ENCODE measurements at places on chromosomes 1 and 21. TPM values are rescaled to one million over a fixed set of nuclear protein-coding genes. Genes with fewer than 3 reads are reported as not detected.

TMEM125 gene
- polyA plus RNA-seq = 2.2 TPM

CRTC2 gene
- polyA plus RNA-seq = 16.8 TPM

DNA sequence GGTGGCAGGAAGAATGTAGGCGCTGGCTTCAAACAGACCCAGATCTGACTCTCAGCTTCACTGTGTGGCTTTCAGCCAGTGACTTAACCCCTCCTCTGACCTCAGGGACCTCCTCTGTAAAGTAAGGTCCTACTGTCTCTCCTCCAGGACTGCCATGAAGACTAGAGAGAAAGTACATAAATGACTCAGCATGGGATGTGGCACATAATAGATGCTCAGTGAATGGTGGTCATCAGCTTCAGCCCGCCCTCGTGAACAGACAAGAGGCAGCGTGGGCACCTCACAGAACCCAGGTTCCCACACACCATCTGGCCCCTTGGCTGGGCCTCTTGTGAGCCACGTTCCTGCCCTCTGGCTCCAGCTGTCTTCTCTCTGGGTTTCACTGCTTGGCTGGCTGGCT lies 126.0 kb downstream of the SYF2 start:
- no peak for DNase-seq

DNA sequence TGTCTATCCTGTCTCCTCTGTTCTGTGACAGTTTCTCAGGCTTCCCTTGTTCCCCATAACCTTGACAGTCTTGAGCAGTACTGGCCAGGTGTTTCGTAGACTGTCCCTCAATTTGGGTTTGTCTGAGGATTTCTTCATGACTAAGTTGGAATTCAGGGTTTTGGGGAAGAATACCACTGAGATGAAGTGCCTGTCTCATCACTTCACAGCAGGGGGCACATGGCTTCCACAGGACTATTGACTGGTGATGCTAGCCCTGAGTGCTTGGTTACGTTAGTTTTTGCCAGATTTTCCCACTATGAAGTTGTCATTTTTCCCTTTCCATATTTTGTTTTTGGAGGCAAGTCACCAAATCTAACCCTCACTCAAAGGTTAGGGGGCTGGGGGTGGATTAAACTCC lies 45.7 kb downstream of the CDCP2 start:
- DNase-seq = no peak

- peak; percentile 87 for DNase-seq
Measured at GRCh38 chr1:93579891-93580290, 101.7 kb downstream of the BCAR3 start.

DNA sequence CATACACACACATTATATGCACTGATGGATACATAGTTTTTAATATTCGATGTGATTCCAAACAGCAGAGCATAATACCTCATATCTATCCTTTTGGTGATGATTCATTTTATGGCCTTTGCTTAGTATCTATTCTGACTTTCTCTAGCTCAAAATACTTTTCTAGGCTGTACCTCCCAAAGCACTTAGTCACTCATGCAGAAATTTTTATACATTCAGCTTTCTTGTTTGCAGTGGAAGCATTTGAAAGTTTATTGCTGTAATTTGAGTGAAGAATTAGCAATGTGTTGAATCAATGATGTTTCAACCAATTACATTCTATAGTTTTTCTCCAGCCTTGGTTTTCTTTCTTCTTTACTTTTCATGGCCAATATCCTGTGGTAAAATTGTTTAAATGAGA lies 66.7 kb downstream of the LBR start:
- peak; percentile 27 for DNase-seq
